Suppressor macrophage treated with lipopolysaccharide for 1 hour (primary cell): ENCODE measurements at places on chromosomes 5 and 9.

GRCh38 chr5:158724521-158725188 is 375.1 kb downstream of the EBF1 start:
- no peak for DNase-seq

GRCh38 chr9:130908146-130908877 is 11.7 kb upstream of the QRFP start:
- DNase-seq, result no peak

GRCh38 chr5:31767335-31768031 is 128.6 kb downstream of the PDZD2 start:
- DNase-seq, result no peak

DNA sequence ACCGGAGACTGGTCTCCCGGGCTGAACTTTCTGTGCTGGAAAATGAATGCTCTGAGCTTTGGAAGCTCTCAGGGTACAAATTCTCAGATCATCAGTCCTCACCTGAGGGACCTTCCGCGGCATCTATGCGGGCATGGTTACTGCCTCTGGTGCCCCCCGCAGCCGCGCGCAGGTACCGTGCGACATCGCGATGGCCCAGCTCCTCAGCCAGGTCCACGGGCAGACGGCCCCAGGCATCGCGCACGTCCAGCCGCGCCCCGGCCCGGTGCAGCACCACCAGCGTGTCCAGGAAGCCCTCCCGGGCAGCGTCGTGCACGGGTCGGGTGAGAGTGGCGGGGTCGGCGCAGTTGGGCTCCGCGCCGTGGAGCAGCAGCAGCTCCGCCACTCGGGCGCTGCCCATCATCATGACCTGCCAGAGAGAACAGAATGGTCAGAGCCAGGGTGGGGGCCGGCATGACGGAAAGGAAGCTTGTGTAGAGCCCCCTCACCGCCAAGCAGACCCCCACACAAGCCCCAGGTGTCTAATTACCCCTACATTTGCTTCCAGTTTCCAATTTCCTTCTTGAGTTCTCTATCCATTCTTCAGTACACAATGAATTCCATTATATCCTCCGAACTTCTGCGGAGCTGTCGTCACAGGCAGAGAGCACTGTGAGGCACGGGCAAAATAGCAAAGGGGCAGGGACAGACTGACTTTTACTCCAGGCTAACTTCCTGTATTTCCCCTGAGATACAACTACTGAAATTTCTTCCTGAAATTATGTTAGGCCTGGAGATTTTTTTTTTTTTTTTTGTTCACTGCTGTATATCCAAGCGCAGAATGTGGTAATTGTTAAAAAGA is 23.2 kb downstream of the CDKN2A start:
- DNase-seq, result peak; percentile 53

GRCh38 chr9:74443036-74443750 is 53.9 kb upstream of the RORB start:
- peak; percentile 4 for DNase-seq

GRCh38 chr5:113632996-113633395 is 119.5 kb downstream of the YTHDC2 start:
- DNase-seq, result peak; percentile 68

DNA sequence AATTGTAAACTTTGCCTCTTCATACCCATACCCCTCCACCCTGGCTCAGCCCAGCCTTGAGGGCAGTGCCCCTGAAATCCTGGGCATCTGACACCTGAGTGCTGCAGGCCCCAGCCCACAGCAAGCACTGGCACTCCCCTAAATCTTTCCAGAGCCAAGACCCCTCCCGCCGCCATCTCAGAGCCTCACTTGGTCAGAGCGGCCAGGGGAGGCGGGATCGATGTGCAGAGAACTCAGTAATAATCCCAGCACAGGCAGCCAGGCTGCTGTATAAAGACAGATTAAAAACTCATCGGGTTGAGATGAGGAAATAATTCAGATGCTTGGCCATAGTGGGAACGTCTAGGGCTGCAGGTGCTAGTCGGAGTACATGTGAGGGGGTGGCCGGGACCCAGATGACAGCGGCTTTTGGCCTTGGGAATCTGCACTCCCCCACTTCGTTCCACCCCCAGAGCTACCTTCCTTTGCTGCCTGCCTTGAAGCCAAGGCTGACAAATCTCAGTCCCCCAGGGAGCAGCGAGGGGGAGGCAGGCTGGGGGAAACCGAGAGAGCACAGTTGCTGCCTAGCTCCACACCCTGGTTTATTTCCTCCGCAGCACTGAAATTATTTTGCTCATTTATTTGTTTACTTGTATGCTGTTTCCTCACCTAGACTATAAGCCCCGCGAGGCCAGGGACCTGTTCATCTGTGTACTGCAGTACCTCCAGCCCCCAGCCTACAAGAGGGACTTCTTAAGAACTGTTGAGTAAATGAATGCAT is 19.5 kb upstream of the ARAP3 start:
- no peak for DNase-seq

- DNase-seq, result no peak
Observed at GRCh38 chr5:93069276-93069675, 511.7 kb downstream of the NR2F1-AS1 start.

DNA sequence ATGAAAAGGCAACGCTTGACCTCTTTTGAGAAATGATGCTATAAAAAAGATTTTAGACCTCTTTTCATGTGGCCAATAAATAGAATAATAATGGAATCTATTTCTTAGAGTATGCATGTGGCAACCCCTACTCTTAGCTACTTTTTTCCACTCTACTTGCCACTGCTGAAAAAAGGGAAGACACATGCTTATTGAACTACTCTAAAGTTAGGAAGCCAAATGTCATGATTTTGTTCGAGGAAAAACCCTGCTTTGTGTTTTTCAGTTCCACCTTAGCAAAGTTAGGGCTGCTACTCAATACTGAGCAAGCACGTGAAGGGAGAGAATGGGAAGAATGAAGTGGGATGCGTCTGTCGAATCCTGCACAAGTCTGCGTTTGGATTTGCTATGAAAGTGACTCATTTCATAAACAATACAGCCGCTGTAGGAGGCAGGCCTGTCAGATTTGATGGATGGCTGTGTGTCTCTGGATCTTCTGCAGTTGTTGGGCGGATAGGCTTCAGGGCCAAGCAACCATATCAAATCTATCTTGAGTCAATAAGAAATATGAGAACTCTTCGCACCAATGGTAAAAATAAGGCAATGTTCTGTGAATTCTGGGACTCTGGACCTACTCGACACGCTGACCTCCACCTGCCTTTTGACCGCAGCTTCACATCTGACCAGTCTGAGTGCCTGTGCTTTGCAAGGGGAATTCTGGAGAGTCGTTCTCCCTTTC is 333.6 kb downstream of the PIK3R1 start:
- no peak for DNase-seq

DNA sequence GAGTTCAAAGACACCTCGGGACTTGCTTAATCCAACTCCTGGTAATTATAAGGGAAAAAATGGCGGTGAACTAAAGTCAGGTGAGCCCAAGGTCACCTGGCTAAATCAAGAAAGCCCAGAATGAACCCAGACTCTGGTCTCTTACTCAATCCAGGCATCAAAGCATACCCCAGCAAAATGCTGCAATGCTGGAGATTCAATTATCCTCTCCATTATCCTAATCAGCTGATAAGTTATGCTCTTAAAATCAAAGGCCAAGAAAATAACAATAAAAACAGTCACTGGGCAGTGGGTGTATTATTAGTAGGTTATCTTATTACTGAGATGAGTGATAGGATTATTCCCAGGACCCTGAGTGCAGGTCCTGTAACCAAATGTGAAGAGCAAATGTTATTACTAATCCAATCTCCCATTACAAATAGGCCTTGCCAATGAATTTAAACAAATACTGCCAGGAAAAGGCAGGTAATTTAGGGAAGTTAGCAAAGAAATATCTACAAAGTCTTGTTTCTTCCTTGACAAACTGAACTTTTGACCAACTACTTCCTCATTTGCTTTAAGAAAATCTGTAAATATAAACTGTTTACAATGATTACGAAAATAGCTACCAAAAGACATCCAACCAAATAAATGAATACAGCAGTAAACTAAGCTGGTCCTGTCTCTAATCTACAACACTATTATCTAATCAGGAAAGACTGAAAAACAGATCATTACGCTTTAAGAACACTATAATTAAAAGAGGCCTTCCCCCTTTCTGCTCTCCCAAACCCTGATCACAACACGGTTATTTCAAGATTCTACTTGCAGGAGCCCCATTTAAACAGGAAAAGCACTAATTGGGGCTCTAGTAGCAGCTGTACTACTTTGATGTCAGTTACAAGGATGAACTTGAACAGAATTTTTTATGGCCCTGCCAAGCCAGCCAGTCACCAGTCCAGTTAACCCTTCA is 103.2 kb downstream of the MED27 start:
- peak; percentile 36 for DNase-seq

DNA sequence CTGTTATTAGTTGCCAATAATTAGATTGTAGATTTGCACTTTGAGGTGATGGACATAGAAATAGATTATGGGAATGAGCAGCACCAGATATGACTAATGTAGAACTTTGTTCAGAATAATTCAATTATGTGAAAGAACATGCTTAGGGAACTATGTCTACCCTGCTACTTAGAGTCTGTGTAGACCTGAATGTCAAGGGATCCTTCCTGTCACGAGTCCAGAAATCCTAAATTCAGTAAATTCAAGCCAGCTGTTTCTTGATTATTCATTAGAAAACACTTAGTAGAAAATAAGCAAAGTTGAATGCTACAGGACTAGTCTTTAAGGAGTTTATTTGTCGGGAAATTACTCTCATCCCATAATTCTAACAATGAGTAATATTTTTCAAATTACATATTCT is 887.3 kb upstream of the SEMA6A start:
- DNase-seq, result no peak

- no peak for DNase-seq
Observed at GRCh38 chr5:57853929-57854697, 371.5 kb upstream of the ACTBL2 start.

DNA sequence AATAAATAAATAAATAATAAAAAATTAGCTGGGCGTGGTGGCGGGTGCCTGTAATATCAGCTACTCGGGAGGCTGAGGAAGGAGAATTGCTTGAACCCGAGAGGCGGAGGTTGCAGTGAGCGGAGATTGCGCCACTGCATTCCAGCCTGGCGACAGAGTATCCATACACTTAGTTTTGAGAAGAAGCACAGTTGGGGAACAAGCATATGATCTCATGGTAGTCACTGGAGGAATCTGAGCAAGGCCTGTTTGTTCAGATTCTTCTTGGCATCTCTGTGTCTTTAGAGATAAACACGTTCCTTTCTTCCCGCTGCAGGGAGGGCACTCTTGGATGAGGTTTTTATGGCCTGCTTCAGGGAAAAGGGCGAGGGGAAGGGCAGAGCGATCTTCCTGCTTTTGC is 15.6 kb upstream of the DENND1A start:
- no peak for DNase-seq

DNA sequence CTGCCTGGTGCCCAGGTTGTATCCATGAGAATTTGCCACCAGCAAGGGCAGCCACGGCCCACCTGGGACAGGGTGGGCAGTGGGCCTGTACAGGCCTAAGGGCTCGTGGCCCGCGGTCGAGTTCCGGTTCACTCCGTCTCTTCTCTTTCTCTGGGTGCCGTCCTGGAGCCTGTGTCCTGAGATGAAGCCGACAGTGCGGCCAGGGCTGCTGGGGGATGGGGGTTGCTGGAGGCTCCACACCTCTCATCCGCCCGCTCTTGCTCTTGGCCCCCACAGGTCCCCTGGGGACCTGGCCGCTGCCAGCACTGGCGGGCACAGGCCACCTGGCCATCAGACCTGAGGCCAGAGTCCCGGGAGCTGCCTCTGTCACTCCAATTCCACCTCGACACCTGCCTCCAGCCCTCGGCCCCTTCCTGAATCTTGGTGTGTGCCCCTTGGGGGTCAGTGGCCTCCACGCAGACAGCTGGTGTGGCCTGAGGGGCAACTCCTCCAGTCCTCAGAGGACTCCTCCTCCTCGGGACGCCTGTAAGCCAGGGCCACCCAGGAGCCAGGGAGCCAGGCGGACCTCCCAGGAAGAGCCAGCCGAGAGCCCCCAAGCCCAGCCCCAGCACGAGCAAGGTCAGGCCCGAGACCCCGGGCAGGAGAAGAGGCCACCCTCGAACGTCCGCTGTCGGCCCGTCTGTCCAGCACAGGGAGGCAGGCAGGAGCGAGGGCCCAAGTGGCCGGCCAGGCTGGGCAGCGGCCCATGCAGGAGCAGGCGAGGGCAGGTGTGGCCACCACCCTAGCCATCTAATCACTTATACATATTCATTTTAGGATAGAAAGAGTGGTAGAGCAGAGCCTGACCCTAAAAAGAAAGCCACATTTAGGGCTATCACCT is 5.2 kb downstream of the LRRC26 start:
- no peak for DNase-seq

DNA sequence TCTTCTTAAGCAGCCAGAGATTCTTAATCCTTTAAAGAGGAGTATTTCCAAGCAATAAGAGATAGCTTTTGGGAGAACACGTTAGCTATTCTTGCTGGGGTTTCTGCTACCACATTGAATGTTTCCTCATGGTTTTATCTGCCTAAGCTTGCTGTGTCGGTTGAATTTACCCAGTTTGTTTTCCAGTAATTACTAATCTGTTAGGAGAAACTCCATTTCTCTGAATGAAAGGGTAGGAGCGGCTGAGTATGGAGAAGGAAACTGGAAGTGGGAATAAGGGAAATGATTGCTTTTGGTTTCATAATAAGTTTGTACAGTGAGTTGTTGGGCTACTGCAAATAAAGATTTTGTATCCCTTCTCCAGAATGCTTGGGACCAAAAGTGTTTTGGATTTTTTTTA is 1.2 kb downstream of the JAK2 start:
- peak; percentile 90 for DNase-seq

DNA sequence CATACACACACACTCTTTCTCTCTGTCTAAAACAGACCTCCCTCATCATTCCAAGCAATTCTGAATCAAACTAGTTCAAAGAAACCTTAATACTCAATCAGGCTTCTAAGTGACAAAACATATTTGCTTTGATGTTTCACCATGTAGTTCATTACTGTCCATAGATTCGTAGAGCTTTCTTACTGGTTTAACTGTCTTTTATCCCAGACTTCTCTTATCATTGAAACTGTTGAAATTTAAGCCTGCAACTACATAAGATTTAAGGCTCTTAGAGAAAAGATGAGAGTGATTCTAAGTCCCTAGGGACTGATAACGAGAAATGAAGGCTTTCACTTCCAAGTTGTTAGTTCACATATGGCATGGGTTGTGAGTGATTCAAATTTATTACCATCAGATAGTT is 11.0 kb upstream of the PLAC8L1 start:
- no peak for DNase-seq

DNA sequence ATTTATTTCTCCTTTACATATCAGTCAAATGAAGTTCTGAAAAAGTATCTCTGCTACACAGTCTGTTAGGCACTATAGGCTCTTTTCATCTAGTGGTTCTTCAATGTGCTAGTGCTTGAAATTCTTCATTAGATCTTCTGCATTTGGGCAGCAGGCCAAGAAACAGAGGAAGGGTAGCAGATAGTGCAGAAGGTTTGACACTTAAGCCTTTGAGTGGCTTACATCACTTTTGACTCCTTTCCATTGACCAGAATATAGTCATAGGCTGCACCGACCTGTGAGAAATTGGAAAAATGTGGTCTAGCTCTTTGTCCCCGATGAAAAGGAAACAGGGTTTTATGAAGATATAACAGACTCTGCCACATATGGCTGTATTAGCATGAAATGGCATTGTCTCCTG is 459.5 kb upstream of the PTGER4 start:
- no peak for DNase-seq
